ENCODE measurements at places on chromosomes 5 and 9. TPM values are rescaled to one million over a fixed set of nuclear protein-coding genes. Genes with fewer than 3 reads are reported as not detected.
A peak's percentile ranks its signal among the peaks of the same experiment; 100 is the strongest.

DNA sequence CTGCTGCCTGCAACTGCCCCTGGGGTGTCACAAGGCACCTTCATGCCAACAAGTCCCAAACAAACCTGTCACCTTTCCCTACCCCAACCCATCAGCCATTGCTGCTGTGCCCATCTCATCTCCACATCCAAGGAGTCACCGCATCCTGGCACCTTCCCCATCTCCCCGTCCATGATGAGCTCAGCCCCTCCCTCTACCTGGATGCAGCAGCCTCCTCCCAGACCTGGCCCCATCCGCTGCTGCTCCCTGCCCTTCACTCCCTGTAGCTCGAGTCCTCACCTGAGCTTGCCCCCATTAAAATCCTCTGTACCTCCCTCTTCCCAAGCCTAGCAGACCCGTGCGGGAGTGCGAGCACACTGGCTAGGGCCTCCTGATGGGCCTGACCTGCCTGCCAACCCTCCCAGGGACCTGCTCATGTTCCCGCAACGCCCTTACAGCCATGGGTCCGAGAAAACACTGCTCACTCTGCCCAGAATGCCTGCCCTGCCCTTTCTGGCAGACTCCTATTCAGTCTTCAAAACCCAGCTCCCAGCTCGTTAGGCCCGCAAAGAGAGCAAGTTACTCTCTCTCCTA, 110.6 kb downstream of the ADAMTS2 start:
- ATAC-seq: no peak

DNA sequence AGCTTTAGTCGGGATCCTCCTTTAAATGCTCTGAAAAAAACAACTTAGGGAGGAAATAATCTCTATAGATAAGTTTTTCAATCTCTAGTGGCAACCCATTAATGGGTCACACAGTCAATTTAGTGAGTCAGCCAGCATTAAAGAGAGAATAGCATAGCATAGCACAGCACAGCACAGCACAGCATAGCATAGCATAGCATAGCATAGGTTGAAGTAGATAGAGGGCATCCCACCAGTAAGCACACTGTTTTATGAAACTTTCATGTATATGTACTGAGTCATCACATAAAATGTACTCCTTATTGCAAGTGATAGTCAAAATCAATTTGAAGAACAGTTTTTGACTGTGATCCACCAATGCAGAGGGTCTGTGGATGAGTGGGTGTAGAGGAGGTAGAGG, 522.9 kb downstream of the CCDC171 start:
- no peak for ATAC-seq

GRCh38 chr5:99285606-99286005, 356.8 kb upstream of the CHD1 start:
- ATAC-seq: no peak

OR1L4 gene
- total RNA-seq: not detected

DNA sequence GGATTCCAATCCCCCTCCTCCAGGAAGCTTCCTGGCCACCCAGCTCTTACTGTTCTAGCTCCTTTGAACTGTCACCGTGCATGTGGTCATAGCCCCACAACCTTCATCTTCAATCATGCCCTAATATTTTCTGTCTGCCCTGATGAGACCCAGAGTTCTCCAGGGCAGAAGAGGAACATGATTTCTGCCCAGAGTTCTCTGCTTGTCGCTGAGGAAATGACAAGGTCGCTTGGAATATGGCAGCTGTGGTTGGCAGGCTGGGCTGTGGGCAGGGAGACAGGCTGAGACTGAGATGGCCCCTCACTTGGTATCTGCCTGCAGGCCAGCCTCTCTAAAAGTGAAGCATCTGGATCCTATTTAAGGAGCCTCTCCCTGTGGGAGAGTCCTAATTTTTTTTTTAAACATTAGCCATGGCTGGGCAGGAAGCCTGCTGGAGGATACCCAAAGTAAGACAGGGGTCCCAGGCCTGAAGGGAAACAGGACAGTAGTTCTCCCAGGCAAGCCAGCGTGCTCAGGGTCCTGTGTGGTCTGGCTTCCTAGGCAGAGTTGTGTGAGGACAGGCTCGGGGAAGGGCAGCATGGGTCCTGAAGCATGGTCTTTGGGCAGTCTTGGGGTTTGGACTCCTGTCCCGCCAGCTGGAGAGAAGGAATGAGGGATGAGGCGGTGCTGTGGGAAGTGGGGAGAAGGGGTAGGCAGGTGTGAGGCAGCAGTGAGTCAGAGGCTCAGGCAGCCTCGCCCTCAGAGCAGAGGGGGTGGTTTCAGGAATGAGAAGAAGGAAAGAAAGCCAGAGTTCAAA, 242.1 kb downstream of the FSTL4 start:
- peak; percentile 81 for ATAC-seq

All from esophagus mucosa (tissue), 1 donor.